ENCODE measurements at places on chromosomes 6 and 20. TPM values are rescaled to one million over a fixed set of nuclear protein-coding genes. Genes with fewer than 3 reads are reported as not detected.

GRCh38 chr6:57265755-57266221 is 43.7 kb upstream of the RAB23 start:
- no peak for DNase-seq

DNA sequence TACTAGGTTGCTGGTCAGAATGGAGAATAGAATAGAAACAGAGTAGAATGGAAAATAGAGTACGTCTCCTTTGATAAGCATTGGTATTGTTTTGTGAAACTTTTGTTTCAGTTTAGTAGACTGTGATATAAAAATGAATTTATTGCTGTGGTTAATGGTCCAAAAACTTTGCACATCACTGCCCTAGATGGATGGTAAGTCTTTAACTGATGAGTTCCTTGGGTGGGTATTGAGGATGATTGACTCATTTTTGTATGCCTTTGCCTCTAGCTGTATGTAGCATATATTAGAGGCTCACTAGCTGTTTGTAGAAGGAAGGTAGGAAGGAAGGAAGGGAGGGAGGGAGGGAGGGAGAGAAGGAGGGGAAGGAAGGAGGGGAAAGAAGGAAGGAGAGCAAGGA is 48.3 kb downstream of the ZDHHC14 start:
- no peak for DNase-seq

DNA sequence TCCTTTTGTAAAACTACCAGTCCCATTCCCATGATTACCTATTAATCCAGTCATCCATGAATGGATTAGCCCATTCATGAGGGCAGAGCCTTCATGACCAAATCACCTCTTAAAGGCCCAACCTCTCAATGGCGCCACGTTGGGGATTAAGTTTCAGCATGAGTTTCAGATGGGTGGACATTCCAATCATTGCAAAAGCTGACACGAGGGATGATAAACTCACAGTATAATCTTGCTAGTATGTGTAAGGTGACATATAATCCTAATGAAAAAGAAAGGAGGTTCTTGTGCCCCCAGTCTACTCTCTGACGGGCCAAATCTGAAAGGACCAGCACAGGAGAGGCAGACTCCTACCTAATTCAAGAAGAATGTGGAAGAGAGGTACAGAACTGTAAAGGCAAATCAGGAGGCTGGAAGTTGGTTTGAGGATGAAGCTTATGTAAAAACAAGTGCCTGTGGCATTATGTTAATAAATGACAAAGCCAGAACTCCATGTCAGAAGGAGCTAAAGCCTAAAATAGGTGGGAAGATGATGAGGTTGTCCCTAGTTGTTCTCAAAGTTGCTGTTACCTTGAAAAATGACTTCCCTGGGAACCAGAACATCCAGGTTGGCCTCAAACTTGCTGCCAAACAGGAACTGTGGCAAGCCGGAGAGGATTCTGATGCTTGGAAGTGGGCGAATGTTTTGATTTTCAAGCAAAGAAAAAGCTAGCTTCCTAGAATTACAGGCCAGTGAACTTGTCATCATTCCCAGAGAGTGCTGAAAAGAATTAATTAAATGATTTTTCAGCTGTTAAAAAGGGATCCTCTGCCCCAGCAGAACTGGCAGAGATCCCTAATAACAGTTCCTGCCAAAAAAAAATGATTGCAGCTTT is 106.5 kb upstream of the TIAM2 start:
- no peak for DNase-seq

- DNase-seq, result peak; percentile 84
Measured at GRCh38 chr6:151389618-151390275, 1.6 kb downstream of the ZBTB2 start.

- DNase-seq, result no peak
Measured at GRCh38 chr6:135286962-135287538, 105.9 kb downstream of the MYB start.

DNA sequence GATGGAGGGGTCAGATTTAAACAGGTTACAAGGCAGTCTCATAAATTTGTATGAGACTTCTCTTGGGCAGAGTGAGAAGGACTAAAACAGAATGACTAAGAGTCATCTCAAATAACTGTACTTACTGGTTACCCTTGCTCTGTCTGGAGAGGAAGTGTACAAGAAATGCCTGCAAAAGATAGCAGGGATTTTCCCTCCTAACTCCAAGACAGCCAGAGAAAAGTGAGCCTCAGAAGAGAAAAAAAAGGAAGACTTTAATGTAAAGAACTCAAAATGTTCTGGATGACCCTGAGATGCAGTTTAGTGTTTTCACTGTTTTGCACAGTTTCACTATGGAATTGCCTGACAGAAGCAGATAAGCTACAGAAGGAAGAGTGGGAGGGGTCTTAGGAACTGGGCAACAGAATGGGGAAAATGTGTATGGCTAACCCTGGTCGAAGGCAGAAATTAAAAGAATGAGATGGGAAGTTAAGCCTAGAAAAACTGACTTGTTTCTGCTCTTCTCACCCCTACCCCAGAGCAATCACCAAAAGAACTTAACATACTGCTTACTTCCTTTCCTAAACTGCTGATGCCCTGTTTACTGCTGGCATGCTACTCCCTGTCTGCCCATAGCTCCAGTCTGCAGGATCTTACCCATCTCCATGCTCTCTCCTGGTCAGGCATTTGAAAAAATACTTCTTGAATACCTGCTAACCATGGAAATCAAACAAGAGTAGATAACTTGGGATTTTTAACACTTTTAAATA is 98.1 kb upstream of the MARCKS start:
- DNase-seq, result no peak

GRCh38 chr20:2483504-2483903 is 12.9 kb upstream of the SNRPB start:
- DNase-seq, result no peak

- DNase-seq, result no peak
Measured at GRCh38 chr6:152478377-152479010, 158.7 kb downstream of the SYNE1 start.

GRCh38 chr6:14316651-14317386 is 199.2 kb downstream of the CD83 start:
- no peak for DNase-seq

DNA sequence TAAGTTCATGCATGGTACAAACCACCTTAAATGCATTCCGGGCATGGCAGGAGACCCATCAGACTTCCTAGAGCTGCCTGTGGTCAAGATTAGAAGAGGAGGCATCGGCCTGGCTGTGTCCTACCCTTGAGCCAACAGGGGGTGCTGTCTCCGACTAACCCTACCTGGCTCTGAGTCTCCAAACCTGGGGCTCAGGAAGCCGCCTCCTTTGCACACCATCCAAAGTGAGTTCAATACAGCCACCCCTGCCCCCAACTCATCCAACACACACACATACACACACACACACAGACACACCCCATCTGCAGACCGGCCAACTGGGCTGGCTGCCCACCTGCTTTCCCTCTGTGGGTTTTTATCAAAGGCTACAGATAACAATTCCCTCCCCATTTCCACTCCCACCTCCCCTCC is 77.0 kb downstream of the JPH2 start:
- DNase-seq, result no peak

GRCh38 chr20:19047040-19047950 is 165.1 kb upstream of the SLC24A3 start:
- DNase-seq, result no peak

DNA sequence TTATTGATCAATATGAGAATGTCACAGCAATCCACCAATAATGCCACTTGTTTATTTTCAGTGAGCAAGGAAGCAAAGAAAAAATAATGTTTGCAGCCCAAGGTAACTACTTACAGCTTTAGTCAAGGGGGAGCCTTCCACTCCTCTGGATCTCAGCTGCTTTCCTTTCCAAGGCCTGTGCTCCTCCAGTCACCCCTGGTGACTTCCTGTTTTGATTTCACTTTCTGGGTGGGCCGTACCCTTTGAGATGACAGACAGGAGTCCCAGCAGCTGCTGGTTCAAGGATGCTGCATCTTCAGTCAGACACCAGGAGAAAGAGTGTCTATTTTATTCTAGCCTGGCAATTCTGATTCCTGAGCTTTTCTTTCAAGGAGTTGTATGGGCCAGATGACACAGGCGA is 5.6 kb upstream of the VNN2 start:
- DNase-seq, result no peak

- no peak for DNase-seq
Measured at GRCh38 chr6:32519118-32519909, 10.8 kb downstream of the HLA-DRB5 start.

- DNase-seq, result no peak
Measured at GRCh38 chr6:110284855-110285254, 73.3 kb downstream of the METTL24 start.

- no peak for DNase-seq
Measured at GRCh38 chr20:31675828-31676608, 38.3 kb downstream of the COX4I2 start.

GRCh38 chr6:134936931-134937330 is 13.0 kb downstream of the ALDH8A1 start:
- DNase-seq, result no peak

DNA sequence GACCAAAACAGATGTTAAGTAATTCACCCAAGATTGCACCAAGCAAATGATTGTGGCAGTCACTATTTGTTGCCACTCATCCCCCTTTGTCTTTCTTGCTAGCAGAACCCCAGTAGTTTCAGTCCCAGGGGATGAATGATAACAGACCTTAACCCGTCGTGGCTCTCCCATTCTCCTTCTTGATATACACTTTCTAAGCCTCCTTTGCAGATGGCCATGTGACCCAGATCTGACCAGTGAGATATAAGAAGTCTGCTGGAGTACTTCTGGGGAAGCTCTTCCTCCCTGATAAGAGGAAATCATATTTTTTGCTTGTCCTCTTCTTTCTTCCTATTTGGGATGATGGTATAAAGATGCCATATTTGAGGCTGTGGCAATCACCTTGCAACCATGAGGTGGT is 9.6 kb upstream of the SH3BGRL2 start:
- no peak for DNase-seq

DNA sequence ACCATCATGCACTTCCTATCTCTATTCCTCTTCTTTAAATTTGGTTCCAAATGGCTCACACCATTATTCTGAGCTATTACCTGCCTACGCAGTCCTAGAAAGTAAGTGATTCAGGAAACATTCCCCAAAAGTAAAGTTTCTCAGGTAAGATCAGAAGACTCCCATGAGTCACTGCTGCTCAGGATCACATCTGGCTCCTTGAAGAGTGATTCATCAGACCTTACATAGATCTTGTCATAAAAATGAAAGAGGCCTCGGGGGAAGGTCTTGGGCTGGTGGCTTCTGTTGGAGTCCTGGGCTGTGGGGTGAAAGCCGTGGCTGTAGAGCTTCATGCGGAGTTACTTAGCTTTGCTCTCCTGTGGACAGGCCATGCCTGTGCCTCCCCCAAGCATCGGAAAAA is 35.9 kb downstream of the PLG start:
- no peak for DNase-seq

- DNase-seq, result no peak
Measured at GRCh38 chr6:130183271-130184222, 39.2 kb downstream of the SAMD3 start.

- DNase-seq, result no peak
Measured at GRCh38 chr20:5069141-5069806, 50.5 kb downstream of the PCNA start.

DNA sequence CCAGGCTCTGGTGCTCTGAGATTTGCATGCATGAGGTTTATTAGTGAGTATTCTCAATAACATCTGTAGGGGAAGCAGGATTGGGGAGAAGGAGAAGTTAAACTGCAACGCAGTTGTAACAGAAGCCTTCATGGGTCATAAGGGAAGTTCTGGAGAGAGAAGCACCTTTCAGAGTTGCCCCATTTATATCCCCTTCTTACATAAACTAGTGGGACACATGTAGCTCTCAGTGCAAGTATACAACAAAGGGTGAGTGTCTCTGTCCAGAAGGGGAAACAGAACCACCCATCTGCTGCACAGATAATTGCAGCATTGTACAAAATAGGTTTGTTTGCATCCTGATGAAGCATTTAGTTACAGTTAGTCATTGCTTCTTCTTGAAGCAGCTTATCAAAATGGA is 4.3 kb upstream of the ADGB start:
- no peak for DNase-seq

- DNase-seq, result no peak
Measured at GRCh38 chr6:167791780-167792478, 34.8 kb upstream of the AFDN start.

GRCh38 chr20:50517817-50518154 is 7.6 kb downstream of the PTPN1 start:
- no peak for DNase-seq

DNA sequence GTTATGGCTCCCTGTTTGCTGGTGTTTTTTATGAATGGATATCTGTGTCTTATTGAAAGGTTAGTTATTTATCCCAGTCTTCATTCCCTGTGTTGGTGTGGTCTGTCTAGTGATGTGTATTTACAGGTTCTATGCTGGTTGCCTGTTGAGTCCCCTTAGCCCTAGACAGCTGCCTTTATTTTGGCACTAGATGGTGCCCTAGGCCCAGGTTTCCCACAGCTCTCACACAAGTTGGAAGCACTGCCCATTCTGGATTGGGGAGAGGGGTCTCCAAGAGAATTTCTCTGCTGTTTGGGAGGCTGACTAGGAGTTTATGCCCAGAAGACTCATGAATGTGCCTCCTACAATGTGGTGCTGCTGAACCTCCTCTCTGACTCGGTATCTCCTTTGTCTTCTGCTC is 12.4 kb downstream of the GRM1 start:
- DNase-seq, result no peak

DNA sequence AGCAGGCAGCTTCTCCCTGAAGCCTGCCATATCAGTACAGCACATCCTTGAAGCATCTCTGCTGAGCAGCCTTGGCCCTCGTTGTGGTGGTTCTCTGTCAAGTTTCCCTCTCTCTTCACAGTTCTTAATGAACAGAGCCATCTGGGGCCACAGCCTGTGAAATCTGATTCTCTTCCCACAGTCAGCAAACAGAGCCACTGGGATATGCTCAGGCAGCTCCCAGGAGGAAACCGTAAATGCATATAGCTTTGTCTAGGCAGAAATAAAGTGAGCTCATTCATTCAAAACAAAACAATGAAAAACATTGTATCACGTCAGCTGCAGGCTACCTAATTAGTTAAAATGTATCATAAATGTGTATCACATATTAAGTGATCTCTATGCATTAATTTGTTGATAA is 80.3 kb downstream of the TBC1D7 start:
- DNase-seq, result no peak

GRCh38 chr6:133257545-133258105 is 16.5 kb downstream of the EYA4 start:
- DNase-seq, result no peak

Gene KCNG1
- 0.48 TPM for total RNA-seq

Gene ZBTB46
- 17.4 TPM for total RNA-seq

Gene HRH3
- not detected for total RNA-seq

Gene TRIM10
- total RNA-seq, result 0.08 TPM

Gene TUBB2B
- 1.2 TPM for total RNA-seq

Gene OR12D2
- total RNA-seq, result not detected

Gene OR2W1
- total RNA-seq, result not detected

Gene CYP39A1
- 5.9 TPM for total RNA-seq

Gene ERMARD
- 11.3 TPM for total RNA-seq
